Stimulated activated CD4-positive, alpha-beta T cell treated with anti-CD3 and anti-CD28 coated beads, Interleukin-1b, Interleukin-23, amount 100 ng/mL, for 48 hours (primary cell): ENCODE measurements at places on chromosomes 7 and 10.

DNA sequence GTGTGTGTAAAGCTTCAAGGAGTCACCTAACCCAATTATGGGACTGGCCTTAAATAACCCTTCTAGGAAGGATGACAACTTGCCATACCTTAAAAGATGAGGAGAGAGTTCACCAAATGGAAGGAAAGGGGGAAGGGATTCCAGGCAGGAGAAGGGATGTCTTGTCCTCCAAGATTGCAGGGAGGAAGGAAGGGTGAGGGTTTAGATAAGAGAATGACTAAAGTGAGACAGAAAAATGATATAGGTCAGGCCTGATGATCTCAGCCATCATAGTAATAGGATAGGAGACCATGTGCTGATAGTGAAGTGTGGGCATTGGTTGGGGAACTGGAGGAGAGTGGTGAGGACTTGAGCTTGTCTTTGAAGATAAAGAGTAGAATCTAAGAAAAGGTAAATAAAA is 7.7 kb upstream of the TMEM26 start:
- no peak for DNase-seq

DNA sequence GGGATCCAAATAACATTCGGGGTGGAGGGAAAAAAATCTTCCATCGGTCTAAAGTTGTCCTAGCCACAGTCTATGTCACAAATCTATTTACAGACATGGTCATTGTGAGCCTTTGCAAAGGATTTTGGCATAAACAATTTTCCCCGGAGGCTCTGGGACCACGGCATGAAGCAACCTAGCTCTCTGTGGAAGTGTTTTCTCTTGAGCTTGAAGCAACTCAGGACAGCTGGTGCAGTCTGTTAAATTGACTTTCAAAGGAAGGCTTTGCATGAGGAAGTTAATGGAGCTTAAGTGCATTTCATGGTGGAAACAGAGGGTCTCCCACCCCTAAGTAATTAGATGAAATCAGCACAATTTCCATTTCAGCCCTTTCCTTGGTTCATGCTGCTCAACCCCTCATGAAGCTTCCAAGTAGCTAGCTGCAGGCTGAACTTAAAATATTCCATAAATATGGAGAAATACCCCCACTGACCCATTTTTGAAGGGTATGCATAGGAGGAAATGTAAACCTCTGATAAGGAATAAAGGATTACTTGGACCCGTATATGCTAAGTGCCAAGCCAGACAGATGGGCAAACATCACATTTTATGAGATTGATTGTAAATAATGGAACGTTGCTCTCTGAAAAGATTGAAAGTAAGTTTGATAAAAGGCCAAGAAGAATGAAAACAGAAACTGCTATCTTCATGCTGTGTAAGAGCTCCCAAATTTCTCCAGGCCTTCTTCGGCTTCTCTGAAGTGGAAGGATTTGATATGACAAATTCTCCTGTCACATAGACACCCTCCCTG is 39.9 kb downstream of the CCDC3 start:
- DNase-seq = no peak

GRCh38 chr10:79113827-79114226 is 45.1 kb downstream of the ZMIZ1 start:
- no peak for DNase-seq

DNA sequence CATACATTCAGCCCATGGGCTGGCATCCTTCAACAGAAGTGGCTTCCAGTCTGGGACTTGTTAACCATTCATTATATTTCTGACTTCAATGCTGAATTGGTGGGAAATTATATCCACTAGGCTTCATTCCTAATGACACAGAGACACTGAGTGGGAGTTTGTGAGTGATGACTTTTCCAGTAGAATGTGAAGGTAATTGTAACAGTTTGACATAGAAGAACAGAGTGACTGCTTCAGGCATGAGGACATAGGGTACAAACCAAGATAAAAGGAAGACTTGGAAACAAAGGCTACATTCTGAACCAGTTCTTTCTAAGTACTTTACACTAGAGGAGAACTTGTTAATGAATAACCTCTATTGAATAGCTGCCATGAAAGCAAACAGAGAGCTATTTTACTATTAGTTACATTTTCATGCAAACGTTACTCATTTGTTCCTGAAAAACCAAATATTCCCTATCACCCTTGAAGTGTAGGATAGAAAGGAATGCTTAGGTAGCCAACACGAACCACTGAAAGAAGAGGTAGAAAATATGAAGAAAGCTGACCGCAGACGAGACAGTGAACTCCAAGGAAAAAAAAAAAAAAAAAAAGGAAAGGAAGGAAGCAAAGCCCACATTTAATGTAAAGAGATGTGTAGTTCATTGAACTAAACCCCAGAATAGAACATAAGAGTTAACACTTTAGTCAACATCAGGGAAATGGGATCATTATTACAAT is 237.0 kb upstream of the SEMA3C start:
- no peak for DNase-seq

DNA sequence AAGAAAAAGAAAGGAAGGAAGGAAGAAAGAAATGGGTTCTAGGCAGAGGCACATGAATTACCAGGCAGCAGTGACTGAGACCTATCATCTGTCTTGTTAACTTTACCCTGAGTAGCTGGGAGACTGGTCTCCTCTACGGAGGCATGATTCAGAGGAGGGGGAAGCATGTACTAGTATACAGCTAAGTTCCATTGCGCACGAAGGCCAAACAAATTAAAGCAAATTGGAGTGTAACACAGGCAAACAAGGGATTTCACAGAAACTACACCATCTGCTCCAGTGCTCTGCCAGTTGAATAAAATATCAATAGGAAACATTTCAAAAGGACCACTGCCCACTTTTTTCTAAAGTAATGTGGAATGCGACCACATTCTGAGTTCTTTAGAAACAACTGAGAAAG is 65.9 kb upstream of the RSU1 start:
- no peak for DNase-seq

DNA sequence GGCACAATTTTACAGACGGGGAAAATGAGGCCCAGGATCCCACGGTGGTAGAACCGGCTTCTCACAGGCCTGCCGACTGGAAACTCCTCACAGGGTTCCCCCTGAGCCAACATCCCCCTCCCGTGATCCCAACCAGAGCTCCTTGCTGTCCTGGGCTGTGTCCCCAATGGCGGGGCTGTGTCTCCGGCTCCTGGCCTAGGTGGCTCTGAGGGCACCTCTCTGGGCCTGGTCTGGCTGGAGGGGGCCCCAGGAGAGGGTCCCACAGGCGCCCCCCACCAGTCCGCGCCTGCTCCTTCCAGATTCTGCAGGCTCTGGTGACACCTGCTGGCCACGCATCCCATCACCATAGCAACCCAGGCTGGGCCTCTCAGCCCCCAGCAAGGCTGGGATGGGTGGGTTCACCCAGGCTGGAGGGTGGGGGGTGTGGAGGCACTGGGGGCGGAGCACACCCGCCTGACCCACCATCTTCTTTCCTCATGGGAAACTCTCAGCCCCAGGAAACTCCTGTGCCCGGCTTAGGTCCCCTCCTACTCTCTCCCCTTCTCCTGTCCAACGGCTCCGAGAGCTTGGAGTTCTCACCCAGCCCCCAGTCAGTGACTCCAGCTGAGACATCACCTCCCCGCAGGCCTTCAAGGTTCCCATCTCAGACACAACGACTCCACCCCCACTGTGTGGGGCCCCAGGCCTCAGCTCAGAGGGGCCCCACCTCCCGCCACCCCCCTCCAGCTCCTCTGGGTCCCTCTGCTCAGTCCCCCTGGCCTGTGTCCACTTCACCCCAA is 27.1 kb upstream of the TNRC18 start:
- DNase-seq = no peak
